Fibroblast of skin of scalp (primary cell): ENCODE measurements at places on chromosomes 2 and 18.

DNA sequence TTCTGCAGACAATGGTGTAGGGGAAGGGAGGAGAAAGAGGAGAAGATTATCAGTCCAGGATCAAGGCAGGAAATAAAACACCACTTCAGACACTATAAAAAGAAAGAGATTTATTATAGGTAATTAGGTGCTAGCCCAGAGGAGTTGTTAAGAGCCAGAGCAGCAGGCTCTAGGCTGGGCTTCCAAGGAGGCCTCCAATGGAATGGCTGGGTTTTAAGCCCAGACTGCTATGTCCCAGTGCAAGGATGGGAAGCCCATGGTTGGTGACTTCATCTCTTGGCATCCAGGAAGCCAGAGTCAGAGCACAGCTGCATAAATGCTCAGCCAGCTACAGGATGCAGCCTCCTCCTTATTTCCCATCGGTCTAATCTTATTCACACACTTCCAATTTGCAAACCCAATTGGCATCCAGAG is 95.6 kb downstream of the LAMA3 start:
- peak; percentile 84 for DNase-seq

GRCh38 chr2:207228402-207228801 is 62.7 kb upstream of the KLF7 start:
- no peak for DNase-seq

GRCh38 chr2:221573430-221574230 is 1.5 kb upstream of the EPHA4 start:
- DNase-seq: peak; percentile 84

DNA sequence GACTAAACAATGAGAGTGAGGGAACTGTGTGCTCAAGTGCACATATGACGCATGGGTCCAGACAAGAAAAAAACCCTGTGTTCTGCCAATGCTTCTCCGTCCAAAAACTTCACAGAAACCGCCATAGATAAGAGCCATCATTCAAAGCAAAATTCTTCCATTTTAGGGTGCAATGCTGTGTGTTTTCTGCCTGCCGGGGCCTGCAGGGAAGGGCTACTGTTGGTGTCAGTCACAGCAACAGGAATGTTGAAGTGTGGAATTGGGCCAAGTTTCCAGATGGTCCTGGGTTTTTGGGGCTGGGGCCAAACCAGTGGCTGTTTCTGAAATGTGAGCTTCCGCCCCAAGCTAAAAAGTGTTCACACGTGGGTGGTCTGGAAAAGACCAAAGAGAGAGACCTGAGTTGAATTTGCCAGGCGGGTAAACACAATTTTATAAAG is 677 bp upstream of the MC2R start:
- DNase-seq: peak; percentile 12

- no peak for DNase-seq
These were observed 136.4 kb upstream of the CELF4 start for GRCh38 chr18:37701967-37702366.

GRCh38 chr2:240906911-240907590 is 915 bp downstream of the CROCC2 start:
- no peak for DNase-seq

DNA sequence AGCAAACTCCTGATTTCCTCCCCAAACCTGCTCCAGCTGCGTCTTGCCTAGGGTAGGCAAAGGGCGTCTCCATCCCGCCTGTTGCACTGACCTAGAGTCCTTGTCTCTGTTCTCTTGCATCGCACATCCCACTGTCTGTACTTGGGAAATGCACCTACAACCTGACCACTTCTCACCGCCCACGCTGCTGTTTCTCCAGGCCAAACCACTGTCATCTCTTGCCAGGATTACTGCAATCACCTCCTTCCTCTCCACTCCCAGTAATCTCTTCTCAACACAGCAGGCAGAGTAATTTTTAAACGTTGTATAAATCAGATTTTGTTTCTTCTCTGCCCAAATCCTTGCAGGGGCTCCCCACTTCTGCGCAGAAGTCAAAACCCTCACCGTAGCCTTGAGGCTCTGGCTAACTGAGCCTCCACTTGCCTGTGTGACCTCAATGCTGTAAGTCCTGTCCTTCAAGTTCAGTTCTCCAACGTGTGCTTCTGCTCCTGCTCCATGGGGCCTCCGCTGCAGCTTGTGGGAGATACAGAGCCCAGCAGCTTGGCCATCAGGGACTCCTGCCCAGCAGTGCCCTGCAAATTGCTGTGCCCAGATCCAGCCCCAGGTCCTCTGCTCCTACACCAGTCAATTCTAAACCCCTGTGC is 27.7 kb upstream of the SEMA4C start:
- DNase-seq: no peak

DNA sequence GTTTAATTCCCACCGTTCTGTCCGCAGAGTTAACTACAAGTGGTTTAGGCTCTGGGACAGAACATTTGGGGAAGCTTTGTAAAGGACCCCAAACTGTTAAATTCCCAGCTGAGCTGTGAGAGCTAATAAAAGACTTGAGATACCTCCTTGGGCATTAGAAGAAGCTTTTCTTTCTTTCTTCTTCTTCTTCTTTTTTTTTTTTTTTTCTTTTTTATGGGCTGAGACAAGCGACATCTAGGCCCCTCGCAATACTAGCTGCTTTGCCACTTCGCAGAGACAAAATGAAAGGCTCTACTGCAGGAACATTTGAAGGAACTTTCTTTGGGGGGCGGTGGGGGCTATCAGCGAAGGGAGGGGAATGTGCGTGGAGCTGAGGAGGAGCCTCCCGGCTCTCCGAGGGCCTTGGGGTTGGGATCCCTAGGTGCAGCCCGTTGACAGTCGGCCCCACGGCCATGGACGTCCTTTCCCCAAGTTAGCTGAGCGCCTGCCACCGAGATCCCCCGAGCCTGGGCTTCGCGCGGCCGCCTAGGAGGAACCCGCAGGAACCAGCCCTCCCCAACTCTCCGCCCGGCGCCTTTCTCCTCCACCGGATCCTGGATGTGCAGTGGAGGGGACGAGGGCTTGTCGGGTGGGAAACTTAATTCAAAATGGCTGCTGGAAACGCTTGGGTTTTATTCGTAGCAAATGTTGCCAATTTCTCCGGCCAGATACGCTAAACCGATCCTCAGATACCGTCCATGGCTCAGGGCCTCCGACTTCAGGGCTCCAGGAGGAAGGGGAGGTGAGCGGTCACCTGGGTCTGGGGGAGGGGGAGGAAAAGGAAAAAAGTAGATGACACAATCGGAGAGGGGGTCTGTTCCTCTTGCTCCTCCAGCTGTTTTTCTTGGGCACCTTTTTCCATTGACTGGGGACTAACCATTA is 4.2 kb downstream of the MEIS1 start:
- peak; percentile 44 for DNase-seq

- DNase-seq: no peak
These were observed 172.2 kb downstream of the ASB1 start for GRCh38 chr2:238598802-238599530.

GRCh38 chr2:226984750-226985582 is 149.1 kb downstream of the RHBDD1 start:
- peak; percentile 81 for DNase-seq

DNA sequence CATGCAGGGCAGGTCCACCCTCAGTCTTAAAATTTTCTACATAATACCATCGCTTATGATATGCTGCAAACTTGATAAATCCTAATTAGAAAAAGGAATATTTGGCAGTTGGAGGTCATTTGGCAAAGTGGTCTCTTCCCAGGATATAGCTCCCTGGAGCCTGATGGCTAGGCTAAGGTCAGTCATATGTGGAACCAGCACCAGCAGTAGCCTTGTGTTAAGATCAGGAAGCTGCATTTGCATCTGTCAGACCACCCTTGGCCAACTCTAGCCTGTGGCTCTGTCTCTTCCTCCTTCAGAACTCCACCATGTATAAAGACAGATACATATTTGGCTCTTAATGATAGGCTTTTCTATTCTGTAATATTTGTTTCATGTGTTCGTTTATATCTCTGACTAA is 5.4 kb upstream of the HK2 start:
- no peak for DNase-seq

GRCh38 chr18:3468833-3469232 is 18.9 kb downstream of the TGIF1 start:
- no peak for DNase-seq

DNA sequence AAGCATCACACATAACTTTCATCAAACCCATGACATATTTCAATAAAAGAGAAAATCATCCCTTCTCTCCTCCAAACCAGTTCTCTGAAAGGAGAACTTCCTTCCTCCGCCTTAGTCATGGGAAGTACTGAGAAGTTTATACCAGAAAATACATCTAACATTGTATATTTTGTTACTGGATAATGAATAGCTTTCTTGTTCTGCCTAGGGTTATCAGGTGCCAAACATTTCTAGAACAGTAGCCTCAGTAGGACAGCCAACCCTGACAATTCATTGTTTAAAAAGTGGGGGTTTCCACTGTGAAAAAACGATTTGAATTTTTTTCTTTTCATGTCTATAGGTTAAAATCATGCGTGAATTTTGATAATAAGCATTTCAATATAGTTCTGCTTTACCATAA is 16.0 kb upstream of the DAW1 start:
- DNase-seq: no peak

- DNase-seq: no peak
These were observed 20.4 kb upstream of the TDRD15 start for GRCh38 chr2:21103274-21103891.

DNA sequence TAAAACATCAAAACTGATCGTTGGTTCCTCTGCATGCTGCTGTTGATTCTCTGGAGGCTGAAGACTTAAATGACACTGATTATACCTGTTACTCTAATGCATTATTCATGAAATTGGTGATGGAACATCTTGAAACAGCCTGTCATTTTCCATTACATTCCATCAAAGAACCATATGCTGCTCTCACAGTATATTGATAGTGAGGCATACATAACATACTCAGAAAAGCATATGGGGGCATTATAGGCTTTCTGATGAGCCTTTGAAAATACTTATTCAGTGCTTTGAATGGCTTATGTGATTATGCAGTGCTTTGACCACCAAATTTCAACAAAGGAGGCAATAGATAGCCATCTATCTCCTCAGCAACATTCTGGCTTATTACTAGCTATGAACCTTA is 392.1 kb downstream of the CDH19 start:
- no peak for DNase-seq

- DNase-seq: peak; percentile 13
These were observed 9.4 kb downstream of the GALNT1 start for GRCh38 chr18:35590935-35591334.

- DNase-seq: no peak
These were observed 251.5 kb downstream of the GPD2 start for GRCh38 chr2:156687715-156688114.

- no peak for DNase-seq
These were observed 98.6 kb downstream of the LNPK start for GRCh38 chr2:175903384-175903936.

- no peak for DNase-seq
These were observed 157.8 kb upstream of the DAPL1 start for GRCh38 chr2:158637357-158637756.

GRCh38 chr2:216606551-216607276 is 26.5 kb upstream of the IGFBP2 start:
- DNase-seq: peak; percentile 69

GRCh38 chr2:67379048-67379447 is 18.1 kb upstream of the ETAA1 start:
- no peak for DNase-seq

DNA sequence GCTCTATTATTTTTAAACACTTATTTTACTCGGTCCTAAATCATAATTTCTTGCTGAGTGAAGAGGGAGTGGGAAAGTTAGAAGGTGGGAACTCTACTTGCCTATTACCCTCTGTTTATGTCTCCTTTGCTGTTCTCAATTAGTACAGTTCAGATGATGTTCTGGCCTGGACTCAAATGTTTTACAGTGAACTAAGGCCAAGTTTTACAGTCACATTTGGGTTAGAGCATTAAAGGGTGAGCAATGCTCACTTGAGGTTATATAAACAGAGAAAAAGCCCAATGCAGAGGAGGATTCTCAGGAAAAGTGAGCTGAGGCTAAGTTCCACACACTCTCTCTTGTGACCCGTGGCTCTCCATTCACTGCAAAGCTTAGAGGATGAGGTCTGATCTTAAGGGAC is 52.4 kb downstream of the ITSN2 start:
- no peak for DNase-seq

DNA sequence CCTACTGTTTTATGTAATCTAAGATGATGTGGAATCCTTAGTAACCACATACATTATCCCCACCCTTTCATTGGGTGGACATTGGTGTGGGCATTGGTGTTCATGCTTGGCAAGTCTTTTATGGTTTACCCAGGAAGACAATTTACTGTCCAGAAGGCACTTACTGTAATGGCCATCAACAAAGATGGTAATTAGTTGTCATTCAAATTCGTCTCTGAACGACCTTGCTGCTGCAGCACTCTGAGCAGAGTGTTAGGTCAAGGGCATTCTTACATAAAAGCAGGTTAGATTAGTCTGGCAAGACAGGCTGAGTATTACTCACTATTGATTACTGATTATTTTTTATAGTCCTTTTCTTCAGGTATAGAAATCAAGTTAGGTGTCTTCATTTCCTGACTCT is 447.9 kb downstream of the XIRP2 start:
- DNase-seq: no peak

DNA sequence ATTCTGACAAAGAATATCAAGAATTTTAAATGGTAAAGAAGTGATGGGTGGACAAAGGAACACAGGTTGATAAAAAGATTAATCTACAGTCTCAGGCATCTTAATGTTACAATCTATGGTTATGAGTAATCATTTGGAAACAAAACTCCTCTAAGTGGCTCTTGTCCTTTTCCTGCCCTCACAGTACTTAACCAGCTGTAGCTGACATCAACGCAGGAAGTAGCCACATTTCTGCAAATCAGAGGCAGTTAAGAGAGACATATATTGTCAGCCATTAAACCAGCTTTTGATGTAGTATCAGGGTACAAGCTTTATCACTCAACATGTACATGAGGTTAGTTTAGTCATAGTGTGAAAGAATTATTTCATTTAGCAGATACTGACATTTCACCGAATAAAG is 244.6 kb downstream of the NR4A2 start:
- no peak for DNase-seq

DNA sequence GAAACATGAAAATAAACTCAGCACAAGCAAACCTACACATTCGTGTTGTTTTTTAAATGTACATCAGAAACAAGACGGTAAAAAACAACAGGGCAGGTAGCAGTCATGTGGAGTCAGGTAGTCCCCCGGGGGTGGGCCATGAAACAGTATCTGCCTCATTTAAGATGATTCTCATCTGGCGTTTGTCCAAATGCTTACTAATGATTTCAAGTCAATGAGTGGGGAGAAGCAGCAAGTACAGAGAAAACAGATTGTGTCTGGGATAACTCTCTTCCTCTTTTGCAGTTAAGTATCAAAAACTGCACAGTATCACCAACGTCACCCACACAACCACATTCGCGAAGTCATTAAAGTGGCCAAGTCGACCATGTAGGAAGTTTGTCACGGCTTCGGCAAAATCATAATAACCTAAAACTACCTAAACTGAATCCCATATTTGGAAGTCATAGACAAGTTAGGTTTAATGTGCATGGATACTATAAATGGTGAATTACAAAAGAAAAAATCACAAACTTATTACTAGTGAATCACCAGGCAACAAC is 1.3 kb downstream of the LAPTM4A start:
- peak; percentile 59 for DNase-seq
